ENCODE measurements at places on chromosomes 7 and 10. TPM values are rescaled to one million over a fixed set of nuclear protein-coding genes. Genes with fewer than 3 reads are reported as not detected.
A peak's percentile ranks its signal among the peaks of the same experiment; 100 is the strongest.

GRCh38 chr7:43458330-43459018, 124.4 kb upstream of the STK17A start:
- no peaks in the 10 kb centered on the region for H3K36me3 ChIP-seq
- DNase-seq: no peak
- no peak overlapping the region for H3K4me3 ChIP-seq
- peaks cover 6% of the 10 kb centered on the region for H3K4me1 ChIP-seq
- H3K27me3 ChIP-seq: peaks cover 43% of the 10 kb centered on the region

GRCh38 chr10:69389827-69390490, 26.8 kb downstream of the TACR2 start:
- H3K27me3 ChIP-seq: no peaks in the 10 kb centered on the region
- H3K27ac ChIP-seq: peak overlapping the region; percentile 38
- H3K4me1 ChIP-seq: peaks cover 18% of the 10 kb centered on the region
- peaks cover 25% of the 10 kb centered on the region for H3K36me3 ChIP-seq

DNA sequence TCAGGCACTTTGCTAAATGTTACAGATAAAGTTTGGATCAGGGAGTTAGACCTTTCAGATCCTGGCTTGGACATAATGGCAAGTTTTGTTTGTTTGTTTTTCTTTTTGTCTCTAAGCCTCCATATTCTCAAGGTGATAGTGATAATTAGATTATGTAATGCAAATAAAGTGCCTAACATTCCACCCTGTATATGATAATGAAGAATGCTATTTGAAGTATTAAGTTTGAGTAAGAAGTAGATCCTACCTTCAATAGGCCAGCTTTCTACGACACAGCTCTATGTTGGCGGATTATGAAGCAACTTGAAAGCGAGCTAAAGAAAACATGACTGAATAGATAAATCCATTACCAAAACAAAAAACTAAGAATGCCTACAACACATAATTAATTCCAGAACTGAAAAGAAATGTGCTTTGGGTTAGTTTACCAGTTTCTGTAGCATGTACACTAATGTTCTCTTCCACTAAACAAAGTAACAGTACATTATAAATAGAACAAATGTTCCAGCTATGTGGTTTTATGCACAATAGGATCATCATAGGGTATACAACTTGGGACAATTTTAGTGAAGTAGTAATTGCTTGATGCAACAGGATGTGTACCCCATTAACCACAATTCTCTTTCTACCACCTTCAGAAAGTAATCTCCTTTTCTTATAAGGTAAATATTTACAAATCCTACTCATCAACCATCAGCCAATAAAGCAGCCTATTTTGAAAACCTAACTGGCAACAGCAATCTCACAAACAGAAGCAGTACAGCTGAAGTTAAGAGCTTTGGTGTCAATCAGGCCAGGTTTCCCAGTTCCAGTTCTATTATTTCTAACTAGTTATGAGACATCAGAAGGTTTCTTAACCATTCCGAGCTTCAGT, 1.5 kb downstream of the SEM1 start:
- H3K27me3 ChIP-seq: no peaks in the 10 kb centered on the region
- peak overlapping the region; percentile 38 for H3K27ac ChIP-seq
- DNase-seq: no peak
- H3K4me3 ChIP-seq: peak overlapping the region; percentile 91
- peaks cover 22% of the 10 kb centered on the region for H3K4me1 ChIP-seq
- no peaks in the 10 kb centered on the region for H3K36me3 ChIP-seq

DNA sequence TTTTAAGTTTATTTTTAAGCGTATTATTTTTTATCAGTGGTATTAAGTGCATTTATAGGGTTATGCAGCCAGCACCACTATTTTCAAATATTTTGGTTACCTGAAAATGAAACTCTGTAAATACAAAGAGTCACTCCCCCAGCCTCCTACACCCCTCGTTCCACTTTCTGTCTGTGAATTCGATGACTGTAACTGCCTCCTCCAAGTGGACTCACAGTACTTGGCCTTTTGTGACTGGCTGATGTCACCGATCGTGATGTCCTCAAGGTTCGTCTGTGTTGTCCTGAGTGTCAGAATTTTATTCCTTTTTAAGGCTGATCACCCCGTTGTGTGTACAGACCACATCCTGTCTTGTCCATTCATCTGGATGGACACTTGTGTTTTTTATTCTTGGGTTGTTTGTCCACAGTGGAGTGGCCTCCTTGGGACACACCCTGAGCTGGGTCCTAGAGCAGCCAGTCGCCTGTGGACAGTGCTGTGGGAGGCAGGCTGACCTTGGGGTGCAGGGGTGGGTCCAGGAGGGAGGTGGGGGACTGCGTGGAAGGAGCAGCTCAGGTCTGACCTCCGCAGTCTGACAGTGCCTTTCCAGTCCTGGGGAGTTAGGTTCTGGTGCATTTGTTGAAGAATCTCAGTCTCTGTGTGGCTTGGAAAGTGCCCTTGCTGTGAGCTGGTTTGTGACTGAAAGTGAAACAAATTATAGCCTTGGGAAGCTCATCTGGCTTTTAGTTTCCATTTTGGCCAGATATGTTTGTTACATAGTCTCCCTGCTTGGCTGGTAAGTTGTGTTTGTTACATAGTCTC, 6.9 kb downstream of the MTG1 start:
- H3K27ac ChIP-seq: no peak overlapping the region
- peaks cover 58% of the 10 kb centered on the region for H3K36me3 ChIP-seq
- H3K4me1 ChIP-seq: no peaks in the 10 kb centered on the region
- H3K4me3 ChIP-seq: no peak overlapping the region
- DNase-seq: no peak

- H3K27me3 ChIP-seq: no peaks in the 10 kb centered on the region
- no peak overlapping the region for H3K27ac ChIP-seq
- H3K36me3 ChIP-seq: no peaks in the 10 kb centered on the region
- no peak overlapping the region for H3K4me3 ChIP-seq
- peaks cover 26% of the 10 kb centered on the region for H3K4me1 ChIP-seq
- DNase-seq: no peak
Observed at GRCh38 chr10:65423043-65423442, 1502.8 kb upstream of the LRRTM3 start.

GRCh38 chr7:128122576-128123290, 91.5 kb upstream of the LRRC4 start:
- peak; percentile 69 for DNase-seq
- peaks cover 25% of the 10 kb centered on the region for H3K27me3 ChIP-seq
- no peak overlapping the region for H3K27ac ChIP-seq

LDB3 gene
- total RNA-seq: 0.37 TPM

TAS2R5 gene
- total RNA-seq: 3.1 TPM

LRRTM3 gene
- 0.21 TPM for total RNA-seq

- peaks cover 2% of the 10 kb centered on the region for H3K36me3 ChIP-seq
- no peak for DNase-seq
- H3K4me3 ChIP-seq: no peak overlapping the region
- peaks cover 41% of the 10 kb centered on the region for H3K4me1 ChIP-seq
- H3K27me3 ChIP-seq: no peaks in the 10 kb centered on the region
Observed at GRCh38 chr10:88893611-88894010, 13.6 kb downstream of the STAMBPL1 start.

ASZ1 gene
- total RNA-seq: not detected

RGR gene
- not detected for total RNA-seq

GRCh38 chr10:114683593-114683992, 25.5 kb upstream of the ABLIM1 start:
- H3K36me3 ChIP-seq: peaks cover 2% of the 10 kb centered on the region
- H3K4me1 ChIP-seq: peaks cover 52% of the 10 kb centered on the region
- H3K27ac ChIP-seq: no peak overlapping the region
- no peak overlapping the region for H3K4me3 ChIP-seq

All from osteocyte (in vitro differentiated cells).